ENCODE measurements at places on chromosomes 4 and X.

- DNase-seq = no peak
Observed at GRCh38 chrX:9905288-9905687, 61.9 kb upstream of the CLDN34 start.

DNA sequence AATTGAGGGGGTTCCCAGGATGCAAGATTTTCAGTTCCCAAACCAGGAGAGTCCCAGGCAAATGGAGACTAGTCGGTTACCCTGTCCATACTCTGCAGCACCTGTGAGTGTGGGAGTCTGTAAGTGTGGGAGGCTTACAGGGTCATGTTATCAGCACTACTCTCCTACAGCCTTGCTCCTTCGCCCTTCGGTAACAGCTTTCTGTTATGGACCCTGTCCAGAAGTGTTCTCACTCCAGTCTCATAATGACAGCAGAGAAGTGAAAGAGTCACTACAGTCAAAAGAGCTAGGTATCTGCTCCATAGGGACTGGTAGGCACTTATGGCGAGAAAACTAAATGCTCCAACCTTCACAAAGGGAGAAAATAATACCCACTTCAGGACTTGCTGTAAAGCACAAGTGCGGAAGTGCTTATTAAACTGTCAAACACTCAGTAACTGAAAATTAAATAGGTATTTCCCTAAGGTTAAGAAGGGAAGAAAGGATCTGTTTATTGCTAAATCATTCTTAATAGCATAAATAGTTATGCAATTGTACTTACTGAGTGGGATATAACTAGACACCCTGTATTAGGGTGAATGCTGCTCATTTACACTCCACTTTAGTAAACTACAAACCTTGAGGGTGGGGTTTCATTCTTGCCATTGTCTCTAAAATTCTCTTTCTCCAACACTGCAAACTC lies 2.7 kb upstream of the ADH7 start:
- DNase-seq = no peak

GRCh38 chr4:21652508-21653231 lies 295.9 kb downstream of the KCNIP4 start:
- DNase-seq = no peak

- DNase-seq = no peak
Observed at GRCh38 chr4:94559351-94559806, 107.6 kb downstream of the PDLIM5 start.

- DNase-seq = no peak
Observed at GRCh38 chr4:138438608-138439007, 196.5 kb upstream of the SLC7A11 start.

DNA sequence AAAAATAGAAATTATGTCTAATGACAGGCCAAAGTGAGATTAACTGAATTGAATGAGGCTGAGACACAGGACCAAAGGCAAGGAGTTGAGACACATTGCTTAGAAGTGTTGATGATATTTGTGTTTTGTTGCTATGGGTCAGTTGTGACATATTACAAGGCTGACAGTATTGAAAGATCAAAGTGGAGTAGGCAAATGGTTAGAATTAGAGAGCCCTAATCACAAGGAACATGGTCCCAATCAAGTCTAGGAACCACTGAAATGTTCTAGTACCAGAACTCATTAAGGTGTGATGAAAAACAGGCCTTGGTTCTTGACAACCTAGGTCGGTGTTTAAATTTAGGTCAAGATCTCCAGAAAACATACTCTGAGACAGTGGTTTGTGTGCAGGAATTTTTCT lies 896.3 kb upstream of the HS3ST1 start:
- DNase-seq = no peak

DNA sequence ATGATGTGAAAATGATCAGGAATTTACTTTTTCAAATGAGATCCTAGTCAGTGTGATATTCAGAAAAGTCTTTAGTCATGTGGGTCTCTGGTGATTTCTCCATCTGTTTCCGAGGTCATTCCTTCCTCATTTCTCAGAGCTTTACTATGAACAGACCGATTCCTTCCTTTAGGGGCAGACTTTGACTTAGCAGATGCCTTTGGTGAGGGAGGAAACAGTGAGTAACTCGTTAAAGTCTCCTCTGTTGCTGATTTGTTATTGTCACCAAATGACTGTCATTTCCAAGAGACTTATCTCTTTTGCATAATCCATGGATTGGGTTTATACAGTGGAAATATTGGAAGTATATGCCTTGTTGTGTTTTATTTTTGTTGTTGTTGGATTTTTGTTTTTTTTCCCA lies 76.2 kb upstream of the CD99 start:
- DNase-seq = peak; percentile 83

- DNase-seq = peak; percentile 62
Observed at GRCh38 chr4:112327965-112328733, 31.0 kb downstream of the ALPK1 start.

- no peak for DNase-seq
Observed at GRCh38 chr4:156116991-156117390, 163.3 kb upstream of the CTSO start.

GRCh38 chr4:112061207-112061817 lies 83.9 kb upstream of the FAM241A start:
- DNase-seq = no peak

DNA sequence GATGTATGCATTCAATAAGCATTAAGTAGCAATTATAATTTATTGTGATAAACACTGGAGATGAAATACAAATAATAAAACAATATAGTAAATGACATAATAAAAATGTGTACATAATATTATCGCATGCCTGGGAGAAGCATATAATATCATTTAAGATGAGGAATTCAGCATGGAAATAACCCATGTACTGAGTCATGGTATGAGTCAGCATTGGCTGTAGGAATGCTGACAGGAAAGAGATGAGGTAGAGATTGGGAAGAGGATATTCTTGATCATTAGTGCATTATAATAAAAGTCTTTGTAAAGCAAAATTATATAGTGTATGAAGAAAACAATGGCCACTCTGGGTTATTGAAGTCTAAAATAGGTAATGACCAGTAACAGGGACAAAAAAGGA lies 82.8 kb downstream of the MAGEB10 start:
- no peak for DNase-seq

GRCh38 chr4:4344915-4345527 lies 41.9 kb upstream of the NSG1 start:
- DNase-seq = no peak

- DNase-seq = no peak
Observed at GRCh38 chr4:127781300-127782024, 660 bp upstream of the HSPA4L start.

- no peak for DNase-seq
Observed at GRCh38 chr4:180372691-180373090, 1870.5 kb upstream of the TENM3 start.

- peak; percentile 9 for DNase-seq
Observed at GRCh38 chrX:10636337-10636736, 16.0 kb upstream of the MID1 start.

- peak; percentile 39 for DNase-seq
Observed at GRCh38 chrX:38166478-38167083, 54.1 kb downstream of the SRPX start.

- DNase-seq = peak; percentile 37
Observed at GRCh38 chr4:87543835-87544461, 14.8 kb upstream of the SPARCL1 start.

DNA sequence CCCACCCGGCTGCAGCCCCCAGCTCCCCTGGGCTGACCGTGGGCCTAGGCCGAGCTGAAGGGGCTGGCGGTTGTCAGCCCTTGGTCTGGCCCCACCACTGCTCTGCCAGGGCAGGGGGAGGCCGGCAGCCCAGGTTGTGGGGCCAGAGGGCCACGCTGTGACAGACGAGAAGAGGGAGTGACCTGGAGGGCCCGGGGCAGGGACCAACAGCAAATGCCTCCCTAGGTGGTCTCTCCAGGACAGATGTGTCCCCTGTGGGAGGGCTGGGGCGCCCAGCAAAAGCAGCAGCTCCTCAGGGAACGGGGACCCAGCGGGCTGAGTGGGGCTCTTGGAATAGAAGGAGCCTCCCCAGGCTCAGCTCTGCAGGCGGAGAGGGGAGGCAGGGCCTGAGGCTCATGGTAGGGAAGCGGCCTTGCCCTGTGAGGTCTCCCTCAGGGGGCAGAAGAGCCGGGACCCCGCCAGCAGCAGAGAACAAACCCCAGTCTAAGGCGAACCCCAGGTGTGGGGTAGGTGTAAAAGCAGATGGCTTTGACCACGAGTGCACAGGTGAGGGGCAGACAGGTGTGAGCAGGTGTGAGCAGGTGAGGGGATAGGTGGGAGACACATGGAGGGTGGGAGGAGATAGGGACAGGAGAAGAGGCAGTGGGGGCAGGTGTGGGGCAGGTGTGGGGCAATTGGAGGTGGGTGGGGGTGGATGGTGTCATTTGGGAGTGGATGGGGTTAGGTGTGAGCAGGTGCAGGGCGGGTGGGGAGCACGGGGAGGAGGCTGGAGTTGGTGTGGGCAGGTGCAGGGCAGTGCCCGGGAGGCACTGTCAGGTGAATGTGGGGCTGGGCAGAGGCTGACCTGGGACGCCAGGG lies 34.1 kb upstream of the SPON2 start:
- DNase-seq = no peak

- DNase-seq = peak; percentile 74
Observed at GRCh38 chr4:158667651-158668198, 4.0 kb downstream of the C4orf46 start.

DNA sequence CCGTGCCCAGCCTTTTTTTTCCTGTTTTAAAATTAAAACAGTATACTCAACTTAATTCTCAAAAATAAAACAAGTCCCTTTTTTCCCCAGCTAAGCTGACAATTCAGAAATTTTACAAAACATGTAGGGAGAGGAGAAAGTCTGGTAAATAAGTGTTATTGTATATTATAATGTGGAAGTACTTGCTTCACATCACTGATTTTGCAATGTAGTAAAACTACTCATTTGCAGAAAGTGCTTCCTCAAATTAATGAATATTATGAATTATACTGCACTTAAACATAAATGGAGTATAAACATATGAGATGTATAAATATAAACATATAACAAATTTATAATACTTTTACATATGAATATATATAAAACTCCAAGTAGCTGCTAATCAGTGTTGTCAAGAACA lies 11.6 kb upstream of the H2AZ1 start:
- no peak for DNase-seq

DNA sequence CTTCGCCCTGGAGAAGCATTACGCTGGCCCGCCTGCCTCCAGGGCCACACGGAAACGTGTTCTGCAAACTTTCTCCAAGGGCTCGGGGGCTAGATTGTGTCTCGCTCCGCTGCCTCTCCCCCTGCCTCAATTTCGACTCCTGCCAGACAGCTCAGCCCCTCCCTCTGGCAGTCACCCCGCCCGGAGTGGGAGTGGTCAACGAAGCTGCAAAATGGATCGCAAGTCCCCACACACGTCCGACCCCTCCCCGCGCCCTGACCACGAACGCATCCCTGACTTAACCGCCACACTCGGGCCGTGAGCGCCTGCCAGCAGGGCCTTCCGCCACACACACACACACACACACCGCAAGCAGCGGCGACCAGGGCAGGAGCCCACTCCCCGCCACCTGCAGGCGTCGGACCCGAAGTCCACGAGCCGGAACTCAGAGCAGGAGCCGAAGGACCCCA lies 47.0 kb upstream of the NKAP start:
- DNase-seq = peak; percentile 53

DNA sequence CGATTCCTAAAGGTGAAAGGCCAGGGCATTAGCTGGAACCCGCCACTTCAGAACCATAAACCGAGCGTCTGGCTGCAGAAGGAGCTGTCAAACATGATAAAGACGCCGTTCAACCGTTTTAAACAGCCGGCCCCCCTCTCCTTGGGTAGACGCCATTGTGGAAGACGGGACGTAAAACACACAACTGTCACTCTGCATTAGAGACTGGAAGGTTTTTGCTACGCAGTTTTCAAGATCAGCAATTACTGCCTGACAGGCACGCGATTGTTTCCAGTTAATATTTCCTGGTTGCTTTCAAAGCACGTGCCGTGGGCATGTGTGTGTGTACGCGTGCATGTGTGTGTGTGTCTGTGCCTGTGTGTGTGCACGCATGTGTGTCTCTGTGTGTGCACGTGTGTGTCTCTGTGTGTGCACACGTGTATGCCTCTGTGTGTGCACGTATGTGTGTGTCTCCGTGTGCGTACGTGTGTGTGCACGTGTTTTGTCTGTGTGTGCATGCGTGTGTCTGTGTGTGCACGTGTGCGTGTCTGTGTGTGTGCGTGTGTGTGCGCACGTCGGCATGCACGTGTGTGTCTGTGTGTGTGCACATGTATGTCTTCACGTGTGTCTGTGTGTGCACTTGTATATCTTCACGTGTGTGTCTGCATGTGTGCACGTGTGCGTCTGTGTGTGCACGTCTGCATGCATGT lies 48.8 kb downstream of the SHOX start:
- DNase-seq = no peak

- DNase-seq = no peak
Observed at GRCh38 chr4:187416216-187416615, 579.4 kb upstream of the ZFP42 start.

DNA sequence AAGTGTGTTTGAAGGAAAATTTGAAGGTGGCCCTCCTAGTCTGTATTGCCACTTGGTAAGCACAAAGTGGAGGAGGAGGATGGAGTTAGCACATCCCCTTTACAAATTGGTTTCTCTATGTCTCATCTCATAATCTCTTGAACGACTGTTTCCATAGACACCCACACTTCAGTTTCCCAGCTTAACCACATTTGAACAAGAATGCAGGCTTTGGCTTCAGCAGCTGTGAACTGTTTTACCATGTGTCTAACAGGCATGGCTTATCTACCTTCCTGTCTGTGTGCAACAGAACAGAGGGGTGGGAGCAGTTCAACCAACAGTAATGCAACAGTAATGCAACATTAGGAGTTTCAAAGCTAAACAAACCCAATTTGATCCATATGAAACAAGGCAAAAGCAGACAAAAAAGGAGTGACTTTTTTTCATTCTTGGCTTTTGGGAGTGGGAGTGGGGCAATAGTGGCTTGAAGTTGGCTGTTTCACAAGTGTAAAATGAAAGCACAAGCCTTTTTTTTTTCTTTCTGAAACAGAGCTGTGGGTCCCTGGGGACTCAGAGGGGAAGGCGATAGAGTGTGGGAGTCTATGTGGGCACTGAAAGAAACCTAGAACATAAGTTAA lies 108.0 kb downstream of the ITM2A start:
- peak; percentile 78 for DNase-seq

DNA sequence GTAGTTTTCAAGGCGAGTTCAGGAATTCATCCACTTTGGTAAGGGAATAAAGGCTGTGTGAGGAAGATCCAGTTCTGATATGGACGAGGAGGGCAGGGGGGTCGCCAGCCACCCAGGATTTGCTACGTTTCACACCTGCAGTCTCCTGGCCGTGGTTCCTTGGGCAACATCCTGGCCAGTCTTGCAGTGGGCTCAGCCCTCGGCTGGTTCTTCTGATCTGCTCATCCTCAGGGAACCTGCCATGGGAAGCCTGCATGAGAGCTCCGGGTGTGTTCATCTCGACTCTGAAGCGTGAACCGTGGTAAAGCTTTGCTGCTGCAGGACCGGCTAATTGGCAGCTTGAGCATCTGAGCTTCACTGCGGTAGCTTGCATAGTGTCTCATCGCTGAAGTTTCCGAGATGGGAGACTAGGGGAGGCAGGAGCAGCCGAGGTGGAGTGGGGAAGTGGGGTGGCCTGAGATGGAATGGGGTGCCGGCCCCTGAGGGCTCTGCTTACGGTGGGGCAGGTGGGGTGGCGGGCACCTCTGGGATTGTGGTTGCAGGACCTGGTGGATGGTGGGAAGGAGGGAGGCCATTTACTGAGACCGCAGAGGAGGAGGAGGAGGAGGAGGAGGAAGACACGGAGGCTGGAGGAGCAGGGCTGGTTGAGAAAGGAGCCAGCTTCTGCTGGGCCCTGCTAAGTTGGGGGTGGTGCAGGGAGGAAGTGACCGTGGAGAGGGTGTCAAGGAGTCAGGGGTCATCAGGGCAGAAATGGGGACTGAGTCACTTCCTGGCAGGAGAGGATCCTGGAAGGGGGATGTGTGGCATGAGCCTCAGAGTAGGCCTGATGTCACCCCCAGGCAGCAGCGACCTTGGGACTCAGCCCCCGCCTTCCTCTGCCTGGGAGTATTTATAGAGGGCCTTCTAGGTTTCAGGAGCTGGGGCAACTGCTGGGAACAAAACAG lies 213.1 kb upstream of the PSAPL1 start:
- DNase-seq = peak; percentile 88

Measured in NB4 (cell line).